Vagina (tissue), 2 donors: ENCODE measurements at places on chromosomes 7 and 10. TPM values are rescaled to one million over a fixed set of nuclear protein-coding genes. Genes with fewer than 3 reads are reported as not detected.

DNA sequence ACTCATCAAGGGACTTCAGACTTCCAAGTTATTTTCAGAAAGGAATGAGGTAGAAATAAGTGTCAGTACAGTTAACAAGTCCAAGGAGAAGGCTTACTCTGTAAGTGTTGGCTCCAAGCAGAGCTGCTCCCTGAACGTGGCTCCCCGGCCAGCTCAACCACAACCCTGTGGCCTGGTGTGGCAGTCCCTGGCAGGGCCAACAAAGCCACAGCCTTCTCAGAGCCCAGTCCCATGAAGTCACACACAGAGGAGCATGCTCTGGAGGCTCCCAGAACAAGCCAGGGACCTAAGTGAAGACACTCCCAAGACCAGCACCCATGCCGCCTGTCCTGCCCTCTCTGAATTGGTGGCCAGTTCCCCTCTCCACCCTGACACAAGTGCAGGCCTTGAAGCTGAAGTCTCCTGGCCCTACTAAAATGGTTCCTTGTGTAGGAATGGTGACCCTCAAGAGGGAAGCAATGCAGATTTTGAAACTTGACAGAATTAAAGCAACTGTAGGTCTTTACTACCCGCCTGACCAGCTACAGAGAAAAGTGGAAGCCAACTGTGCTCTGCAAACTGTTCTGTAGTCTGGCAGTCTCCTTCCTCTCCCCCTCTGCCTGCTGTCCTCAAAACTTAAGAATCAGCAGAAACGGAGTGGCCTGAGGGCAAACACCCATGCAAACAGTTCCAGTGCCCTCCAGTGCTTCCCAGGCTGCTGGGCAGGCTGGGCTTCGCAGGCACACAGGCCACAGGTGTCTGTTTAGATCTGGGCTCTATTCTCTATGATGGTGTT, 51.1 kb downstream of the NOD1 start:
- H3K27ac ChIP-seq = no peak overlapping the region
- no peaks in the 10 kb centered on the region for H3K27me3 ChIP-seq
- no peak overlapping the region for H3K4me3 ChIP-seq
- DNase-seq = no peak

DNA sequence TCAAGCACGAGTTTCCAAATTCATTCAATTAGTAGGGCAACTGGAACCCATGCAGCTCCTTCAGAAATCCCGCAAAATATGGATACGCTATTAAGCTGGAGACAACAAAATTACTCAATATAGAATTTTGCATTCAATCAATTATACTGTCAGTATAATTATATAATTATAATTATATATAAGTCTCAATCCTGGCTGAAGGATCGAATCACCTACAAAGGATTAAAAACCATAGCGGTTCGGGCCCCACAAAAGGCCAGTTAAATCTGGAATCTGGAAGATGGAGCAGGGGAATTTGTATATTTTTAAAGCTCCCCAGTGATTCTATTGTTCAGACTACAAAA, 55.7 kb downstream of the FHIP2A start:
- H3K27me3 ChIP-seq = no peaks in the 10 kb centered on the region
- H3K36me3 ChIP-seq = no peaks in the 10 kb centered on the region
- DNase-seq = no peak
- peaks cover 16% of the 10 kb centered on the region for H3K4me1 ChIP-seq
- H3K27ac ChIP-seq = no peak overlapping the region

DNA sequence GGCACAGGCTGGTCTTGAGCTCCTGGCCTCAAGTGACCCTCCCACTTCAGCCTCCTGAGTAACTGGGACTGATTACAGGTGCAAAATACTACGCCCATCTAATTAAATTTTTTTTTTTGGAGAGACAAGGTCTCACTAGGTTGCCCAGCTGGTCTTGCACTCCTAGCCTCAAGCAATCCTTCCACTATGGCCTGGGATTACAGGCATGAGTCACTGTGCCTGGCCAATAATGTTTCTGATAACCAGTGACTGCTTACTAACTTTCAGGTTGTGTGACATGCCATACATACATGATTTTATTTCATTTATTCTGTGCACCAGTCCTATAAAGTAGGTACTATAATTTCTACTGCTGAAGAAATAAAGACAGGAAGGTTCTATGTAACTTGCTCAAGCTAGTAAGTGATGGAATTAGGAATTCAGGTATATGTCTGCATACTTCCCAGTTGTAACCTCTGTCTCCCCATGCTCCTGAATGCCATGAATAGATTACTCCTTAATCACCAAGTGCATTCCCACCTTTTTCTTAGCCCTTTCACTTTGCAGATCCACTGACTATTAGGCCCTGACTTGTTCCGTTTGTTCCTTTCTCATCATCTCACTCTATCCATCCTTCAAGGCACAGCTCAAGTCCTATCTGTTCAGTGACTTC, 28.1 kb downstream of the MCU start:
- DNase-seq = no peak
- H3K27ac ChIP-seq = no peak overlapping the region
- peaks cover 9% of the 10 kb centered on the region for H3K36me3 ChIP-seq
- no peaks in the 10 kb centered on the region for H3K4me1 ChIP-seq

DNA sequence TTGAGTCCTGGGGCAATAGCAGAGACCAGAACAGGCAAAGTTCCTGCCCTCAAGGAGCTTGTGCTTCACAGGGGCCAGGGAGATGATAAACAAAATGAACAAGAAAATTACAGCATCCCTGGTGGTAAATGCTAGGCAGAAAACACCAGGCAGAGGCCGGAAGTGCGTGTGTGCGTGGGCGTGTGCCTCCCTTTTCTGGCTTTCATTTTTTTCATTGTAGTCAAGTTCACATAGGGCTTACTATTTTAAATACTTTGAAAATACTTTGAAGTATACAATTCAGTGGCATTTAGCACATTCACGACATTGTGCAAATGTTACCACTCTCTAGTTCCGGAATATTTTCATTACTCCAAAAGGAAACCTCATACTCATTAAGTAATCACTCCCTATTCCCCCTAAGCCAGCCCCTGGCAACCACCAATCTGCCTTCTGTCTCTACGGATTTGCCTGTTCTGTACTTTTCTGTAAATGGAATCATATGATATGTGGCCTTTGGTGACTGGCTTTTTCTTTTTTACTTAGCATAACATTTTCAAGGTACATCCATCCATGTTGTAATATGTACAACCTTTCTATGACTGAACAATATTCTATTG, 88.1 kb upstream of the PDCD4 start:
- H3K27ac ChIP-seq = no peak overlapping the region
- no peak for DNase-seq
- no peaks in the 10 kb centered on the region for H3K36me3 ChIP-seq
- H3K4me3 ChIP-seq = no peak overlapping the region
- no peaks in the 10 kb centered on the region for H3K4me1 ChIP-seq

GRCh38 chr7:129371487-129371886, 62.7 kb upstream of the STRIP2 start:
- no peaks in the 10 kb centered on the region for H3K27me3 ChIP-seq
- DNase-seq = no peak
- H3K36me3 ChIP-seq = no peaks in the 10 kb centered on the region
- peaks cover 17% of the 10 kb centered on the region for H3K4me1 ChIP-seq

- no peaks in the 10 kb centered on the region for H3K36me3 ChIP-seq
- no peak for DNase-seq
- no peak overlapping the region for H3K4me3 ChIP-seq
- no peaks in the 10 kb centered on the region for H3K4me1 ChIP-seq
- H3K27ac ChIP-seq = peak overlapping the region; percentile 22
These were observed 31.6 kb upstream of the FOXK1 start for GRCh38 chr7:4650433-4651047.

DNA sequence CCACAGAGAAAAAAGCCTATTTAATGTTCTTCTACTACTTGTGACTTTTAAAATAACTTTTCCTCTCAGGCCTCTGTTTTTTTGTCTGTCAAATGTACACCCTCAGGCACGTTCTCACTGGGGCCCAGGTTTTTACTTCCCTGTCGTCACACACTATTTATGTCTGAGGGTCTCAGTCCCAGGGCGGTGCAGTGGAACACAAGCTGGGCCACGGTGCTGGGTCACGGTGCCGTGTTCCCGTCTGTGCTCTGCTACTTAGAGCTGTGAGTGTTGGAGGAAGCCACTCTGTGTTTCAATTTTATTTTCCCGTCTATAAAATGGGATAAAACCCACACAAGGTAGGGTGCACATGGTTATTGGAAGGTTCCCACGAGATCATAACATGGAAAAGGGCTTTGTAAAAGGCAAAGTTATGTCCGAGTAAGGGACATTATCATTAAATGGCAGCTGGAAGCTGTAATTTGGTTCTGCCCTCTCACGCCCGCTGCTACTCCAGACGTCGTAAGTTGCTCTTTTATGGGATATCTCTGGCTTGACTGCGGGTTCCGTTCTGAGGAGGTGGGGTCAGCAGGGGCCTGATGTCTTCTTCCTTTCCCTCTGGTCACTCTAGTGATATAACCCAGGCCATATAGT, 25.2 kb downstream of the ZNF775 start:
- DNase-seq = no peak
- H3K27ac ChIP-seq = peak overlapping the region; percentile 93
- H3K4me1 ChIP-seq = peaks cover 25% of the 10 kb centered on the region
- H3K36me3 ChIP-seq = no peaks in the 10 kb centered on the region

DNA sequence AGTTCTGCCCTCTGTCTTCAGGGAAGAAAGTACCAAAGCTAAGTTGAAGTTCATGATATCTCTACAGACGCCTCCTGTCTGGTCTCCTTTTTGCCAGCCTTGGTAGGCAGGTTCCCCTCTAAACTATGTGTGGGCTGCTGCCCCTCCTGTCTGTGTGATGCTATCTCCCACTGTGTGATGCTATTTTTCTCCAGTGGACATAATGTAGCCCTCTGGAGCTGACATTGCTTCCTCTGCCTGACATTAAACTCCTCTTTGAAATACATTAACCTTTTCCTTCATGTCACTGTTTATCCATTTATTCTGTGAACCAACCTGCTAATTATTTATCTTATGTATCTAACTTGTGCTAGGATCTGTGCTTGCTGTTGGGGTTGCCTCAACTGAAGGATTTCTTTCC, at the start of gene PRSS58:
Gene PRSS58, minus strand, starts transcription at position 101 of the 400 bp plus-strand sequence. CDS start 351 bp downstream, outside the sequence.
- no peaks in the 10 kb centered on the region for H3K36me3 ChIP-seq
- no peak within 1 kb of the TSS for H3K27ac ChIP-seq
- no peak within 1 kb of the TSS for H3K4me3 ChIP-seq

- H3K4me1 ChIP-seq = peaks cover 26% of the 10 kb centered on the region
- DNase-seq = no peak
- no peaks in the 10 kb centered on the region for H3K27me3 ChIP-seq
- H3K36me3 ChIP-seq = no peaks in the 10 kb centered on the region
These were observed 717 bp downstream of the CNPY4 start for GRCh38 chr7:100119970-100120732.

GRCh38 chr7:33841705-33842129, 63.6 kb upstream of the BMPER start:
- no peaks in the 10 kb centered on the region for H3K36me3 ChIP-seq
- no peak overlapping the region for H3K4me3 ChIP-seq
- no peaks in the 10 kb centered on the region for H3K27me3 ChIP-seq
- no peaks in the 10 kb centered on the region for H3K4me1 ChIP-seq

GRCh38 chr7:105980645-105981396, 17.8 kb downstream of the CDHR3 start:
- no peak overlapping the region for H3K27ac ChIP-seq
- no peak for DNase-seq

DNA sequence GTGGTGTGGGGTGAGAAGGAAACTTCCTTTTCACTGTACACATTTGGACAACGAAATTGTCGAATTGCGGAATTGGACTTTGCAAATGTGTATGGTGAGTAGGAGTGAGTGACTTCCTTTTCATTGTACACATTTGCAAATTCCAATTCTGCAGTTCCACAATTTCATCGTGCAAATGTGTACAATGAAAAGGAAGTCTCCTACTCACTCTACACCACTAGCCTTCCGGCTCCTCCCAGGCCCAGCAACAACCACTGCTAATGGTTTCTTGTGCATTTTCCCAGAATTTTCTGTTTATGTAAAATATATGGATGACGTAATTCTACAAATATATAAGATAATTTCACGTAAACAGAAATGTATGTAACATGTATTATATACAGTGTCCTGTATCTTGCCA, 118.5 kb downstream of the ARL4A start:
- peaks cover 12% of the 10 kb centered on the region for H3K4me1 ChIP-seq
- no peaks in the 10 kb centered on the region for H3K27me3 ChIP-seq
- H3K27ac ChIP-seq = no peak overlapping the region
- H3K4me3 ChIP-seq = no peak overlapping the region

- no peak for DNase-seq
- H3K36me3 ChIP-seq = no peaks in the 10 kb centered on the region
- peaks cover 7% of the 10 kb centered on the region for H3K4me1 ChIP-seq
These were observed 22.7 kb downstream of the EXOC4 start for GRCh38 chr7:133275446-133276095.

DNA sequence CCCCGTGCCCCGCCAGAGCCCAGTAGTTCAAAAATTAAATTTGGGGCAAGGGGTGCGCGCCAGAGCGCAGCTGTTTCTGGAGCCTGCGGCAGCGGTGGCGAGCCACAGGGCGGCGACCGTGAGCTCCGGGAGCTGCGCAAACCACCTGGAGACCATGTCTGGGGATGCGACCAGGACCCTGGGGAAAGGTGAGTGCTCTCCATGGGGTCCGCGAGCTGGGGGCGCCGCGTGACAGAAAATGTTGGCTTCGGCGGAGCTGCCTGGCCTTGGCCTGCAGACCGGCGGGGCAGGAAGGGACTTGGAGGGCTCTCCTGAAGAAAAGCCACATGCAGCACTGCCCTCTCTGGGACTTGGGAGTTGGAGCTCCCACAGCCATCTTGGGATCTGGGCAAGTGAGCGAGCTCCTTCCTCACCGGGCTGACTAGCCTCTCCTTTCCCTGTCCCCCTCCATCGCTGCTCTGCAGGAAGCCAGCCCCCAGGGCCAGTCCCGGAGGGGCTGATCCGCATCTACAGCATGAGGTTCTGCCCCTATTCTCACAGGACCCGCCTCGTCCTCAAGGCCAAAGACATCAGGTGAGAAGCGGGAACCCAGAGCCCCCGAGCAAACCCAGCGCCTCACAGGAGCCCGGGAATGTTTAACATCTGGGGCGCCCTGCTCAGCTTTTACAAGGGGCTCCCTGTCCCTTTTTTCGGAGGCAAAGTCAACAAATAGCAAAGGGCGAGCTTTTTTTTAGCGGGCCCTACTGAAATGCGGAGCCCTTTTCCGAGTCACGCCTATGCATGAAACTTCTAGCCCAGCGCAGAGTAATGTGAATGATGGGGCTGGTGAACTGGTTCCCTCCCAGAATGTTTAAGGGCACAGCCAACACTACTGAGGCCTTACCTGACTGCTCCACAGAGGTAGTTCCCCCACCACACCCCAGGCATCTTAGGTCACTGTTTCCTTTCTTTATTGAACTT, 6.1 kb downstream of the GSTO2 start:
- peak overlapping the region; percentile 37 for H3K4me3 ChIP-seq
- H3K27ac ChIP-seq = peak overlapping the region; percentile 53
- no peaks in the 10 kb centered on the region for H3K27me3 ChIP-seq
- no peaks in the 10 kb centered on the region for H3K36me3 ChIP-seq
- no peak for DNase-seq

- H3K27ac ChIP-seq = no peak overlapping the region
- no peaks in the 10 kb centered on the region for H3K4me1 ChIP-seq
- DNase-seq = no peak
- no peak overlapping the region for H3K4me3 ChIP-seq
- no peaks in the 10 kb centered on the region for H3K27me3 ChIP-seq
- no peaks in the 10 kb centered on the region for H3K36me3 ChIP-seq
These were observed 216.5 kb downstream of the MGMT start for GRCh38 chr10:129683519-129683918.

GRCh38 chr10:104234934-104235333, 2.8 kb upstream of the CFAP43 start:
- peaks cover 13% of the 10 kb centered on the region for H3K4me1 ChIP-seq
- no peaks in the 10 kb centered on the region for H3K36me3 ChIP-seq
- no peaks in the 10 kb centered on the region for H3K27me3 ChIP-seq
- no peak overlapping the region for H3K4me3 ChIP-seq
- no peak overlapping the region for H3K27ac ChIP-seq
- no peak for DNase-seq

Gene GALNT17
- 3.9 TPM for total RNA-seq

Gene CYP2W1
- 2.0 TPM for total RNA-seq

Gene PNLIPRP1
- not detected for total RNA-seq

Gene CRHR2
- total RNA-seq = not detected

Gene SEPTIN7
- total RNA-seq = 151 TPM

Gene KCNIP2
- total RNA-seq = 5.9 TPM

Gene MET
- total RNA-seq = 15.2 TPM
